Hematopoietic multipotent progenitor cell treated with erythropoietin and hydrocortisone succinate and interleukin-3 and kit ligand, for 6 days (in vitro differentiated cells): ENCODE measurements at places on chromosomes 7 and 10.

DNA sequence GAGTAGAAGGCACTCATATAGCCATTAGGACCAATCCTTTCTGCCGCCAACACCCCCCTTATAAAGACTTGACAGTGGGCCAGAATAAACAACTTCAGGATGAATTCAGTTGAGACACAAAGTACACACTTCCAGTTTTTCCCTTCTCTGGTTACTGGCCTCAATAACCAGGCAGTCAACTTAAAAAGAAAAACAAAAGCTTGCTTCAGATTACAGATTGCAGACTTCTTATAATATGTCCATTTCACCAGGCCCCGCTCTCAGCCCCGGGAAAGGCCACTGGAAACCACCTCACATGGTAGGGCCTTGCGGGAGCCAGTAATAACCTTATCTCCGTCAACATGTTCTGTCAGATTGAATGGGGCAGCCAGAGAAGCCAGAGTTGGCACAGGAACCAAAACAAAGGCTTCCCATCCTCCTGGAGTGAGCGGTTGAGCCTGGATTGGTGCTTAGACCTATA lies 108.8 kb downstream of the EGFR start:
- no peak for DNase-seq

GRCh38 chr10:43851030-43851429 lies 202.3 kb upstream of the ZNF32 start:
- no peak for DNase-seq

DNA sequence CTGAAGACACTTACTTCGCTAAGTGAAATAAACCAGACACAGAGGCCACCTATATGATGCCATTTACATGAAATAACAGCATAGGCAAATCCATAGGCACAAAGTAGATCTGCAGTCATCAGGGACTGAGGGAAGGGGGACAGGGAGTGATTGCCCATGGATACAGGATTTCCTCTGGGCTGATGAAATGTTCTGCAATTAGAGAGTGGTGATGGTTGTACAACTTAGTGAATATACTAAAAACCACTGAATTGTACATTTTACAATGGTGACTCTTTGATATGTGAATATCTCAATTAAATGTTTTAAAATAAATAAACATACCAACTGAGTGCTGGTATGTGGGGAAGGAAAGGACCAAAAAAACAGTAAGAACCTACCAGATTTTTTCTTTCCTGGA lies 20.4 kb downstream of the PPA1 start:
- DNase-seq: no peak

GRCh38 chr10:89576022-89576421 lies 40.6 kb upstream of the SLC16A12 start:
- no peak for DNase-seq

DNA sequence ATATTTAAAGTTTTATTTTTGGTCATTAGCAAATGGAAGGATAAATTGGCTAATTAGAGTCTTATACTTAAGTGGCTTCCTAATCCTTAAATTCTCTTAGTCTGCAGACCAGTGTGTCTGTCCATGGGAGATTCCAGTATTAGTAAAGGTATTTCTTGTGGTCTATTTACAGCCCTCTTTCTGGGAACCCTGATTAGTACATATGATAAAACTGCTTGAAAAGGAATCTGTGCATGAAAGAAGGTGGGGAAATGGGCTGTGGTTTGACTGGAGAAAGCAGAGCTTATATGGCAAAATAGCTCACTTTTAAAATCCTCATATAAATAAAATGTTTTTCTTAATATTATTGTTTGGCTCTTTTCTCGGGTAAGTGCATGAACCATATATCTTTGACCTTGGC lies 124.5 kb upstream of the RHOBTB1 start:
- no peak for DNase-seq

- no peak for DNase-seq
Measured at GRCh38 chr10:77231884-77232610, 405.6 kb downstream of the KCNMA1 start.

- no peak for DNase-seq
Measured at GRCh38 chr10:69929575-69929974, 123.1 kb upstream of the MACROH2A2 start.

GRCh38 chr7:151657173-151657572 lies 137.5 kb upstream of the RHEB start:
- no peak for DNase-seq

DNA sequence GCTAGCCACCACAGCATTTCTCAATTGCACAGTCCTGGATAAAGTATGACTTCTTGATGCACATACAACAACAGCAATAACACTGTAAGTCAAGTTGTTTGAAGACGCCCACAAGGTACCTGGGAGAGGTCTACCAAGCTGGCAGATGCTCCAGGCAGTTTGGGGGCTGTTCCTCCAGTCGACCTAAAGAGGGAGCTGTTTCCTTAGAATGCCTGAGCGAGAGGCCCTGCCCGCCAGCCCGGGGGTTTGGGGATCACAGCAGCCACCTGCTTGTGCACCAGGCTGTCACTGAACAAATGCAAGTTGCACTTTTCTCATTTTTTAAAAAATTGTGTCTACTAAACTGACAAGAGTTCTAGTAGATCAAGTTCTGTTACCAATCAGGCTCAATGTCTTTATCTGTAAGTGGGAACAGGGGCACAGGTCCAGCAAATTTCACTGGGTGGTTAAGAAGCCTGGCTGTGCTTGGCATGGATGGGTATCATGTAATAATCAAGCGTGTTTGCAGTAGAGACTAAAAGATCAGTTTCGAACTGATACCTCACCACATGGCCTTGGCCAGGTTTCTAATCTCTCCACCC lies 193.8 kb upstream of the ADO start:
- DNase-seq: peak; percentile 71

GRCh38 chr7:116394106-116394505 lies 105.4 kb upstream of the CAV2 start:
- no peak for DNase-seq
